ENCODE measurements at places on chromosomes 6 and 20. TPM values are rescaled to one million over a fixed set of nuclear protein-coding genes. Genes with fewer than 3 reads are reported as not detected.

GRCh38 chr6:26056583-26057350, 30.5 kb upstream of the HFE start:
- H3K27me3 ChIP-seq: peaks cover 2% of the 10 kb centered on the region
- H3K4me3 ChIP-seq: peak overlapping the region; percentile 94
- DNase-seq: peak; percentile 80
- H3K27ac ChIP-seq: peak overlapping the region; percentile 99

- H3K27ac ChIP-seq: no peak overlapping the region
- no peak for DNase-seq
- H3K27me3 ChIP-seq: peaks cover 27% of the 10 kb centered on the region
- H3K36me3 ChIP-seq: no peaks in the 10 kb centered on the region
- H3K4me3 ChIP-seq: no peak overlapping the region
Measured at GRCh38 chr6:43715056-43715788, 27.6 kb upstream of the MRPS18A start.

DNA sequence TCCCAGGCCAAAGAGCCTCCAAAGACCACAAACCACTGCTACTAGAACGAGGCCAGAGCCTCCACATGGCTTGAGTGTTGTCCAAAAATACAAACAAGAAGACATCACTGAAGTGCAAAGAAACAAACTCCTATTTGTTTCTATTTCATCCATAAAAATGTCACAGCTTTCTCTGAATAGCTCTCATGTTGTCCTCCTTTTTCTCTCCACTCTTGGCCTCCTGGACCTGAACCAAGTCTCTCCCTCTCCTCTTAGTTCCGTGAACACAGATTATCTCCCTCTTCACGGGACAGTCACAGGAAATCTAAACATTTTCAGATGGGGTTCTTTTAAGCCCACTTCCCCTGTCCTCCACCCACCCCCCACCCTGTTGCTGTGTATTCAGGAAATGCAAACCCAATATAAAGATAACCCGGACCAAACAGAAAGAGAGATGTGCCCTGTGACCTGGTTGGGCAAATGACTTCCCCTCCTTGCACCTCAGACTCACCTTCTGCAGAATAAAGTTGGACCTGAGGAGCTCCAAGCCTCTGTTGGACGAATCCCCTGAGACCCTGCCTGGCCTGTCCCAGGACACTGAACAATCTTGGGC, 75.8 kb upstream of the MRPS10 start:
- H3K4me1 ChIP-seq: peaks cover 37% of the 10 kb centered on the region
- H3K36me3 ChIP-seq: peaks cover 41% of the 10 kb centered on the region
- H3K27ac ChIP-seq: peak overlapping the region; percentile 68
- H3K4me3 ChIP-seq: peak overlapping the region; percentile 17
- no peaks in the 10 kb centered on the region for H3K27me3 ChIP-seq

DNA sequence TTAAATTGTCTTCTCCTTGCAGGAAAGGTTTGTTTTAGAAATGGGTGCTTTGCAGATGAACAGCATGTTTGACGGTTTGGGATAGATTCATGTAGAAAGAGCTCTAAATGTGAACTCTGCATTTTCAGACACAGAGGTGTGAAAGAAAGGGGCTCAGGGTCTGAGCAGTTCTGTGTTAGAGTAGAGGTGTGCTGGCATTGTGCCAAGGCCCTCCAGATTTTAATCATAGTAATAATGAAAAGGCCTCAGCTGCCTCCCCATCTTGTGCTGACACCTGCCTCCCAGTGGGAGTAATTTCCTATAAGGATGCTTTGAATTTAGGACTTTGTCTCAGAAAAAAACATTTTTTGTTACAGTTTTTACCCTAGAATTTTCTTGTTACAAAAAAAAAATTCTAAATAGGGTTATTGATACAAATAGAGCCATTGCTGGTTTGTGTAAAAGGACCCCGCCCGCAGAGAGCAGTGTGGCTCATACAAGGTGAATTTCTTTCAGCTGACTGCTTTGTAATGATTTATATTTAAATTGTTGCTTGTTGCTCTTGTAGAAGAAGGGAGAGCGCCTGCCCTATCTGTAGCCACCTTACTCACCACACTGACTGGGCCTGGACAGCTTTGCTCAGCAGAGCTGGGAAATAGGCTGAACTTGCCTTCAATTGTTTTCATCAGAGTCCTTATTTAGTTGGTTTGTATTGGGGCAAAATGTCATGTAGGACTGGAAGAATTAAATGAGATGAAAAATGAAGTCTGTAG, 294.5 kb downstream of the ZFAND3 start:
- H3K36me3 ChIP-seq: peaks cover 6% of the 10 kb centered on the region
- DNase-seq: no peak
- no peaks in the 10 kb centered on the region for H3K27me3 ChIP-seq
- peaks cover 2% of the 10 kb centered on the region for H3K4me1 ChIP-seq
- no peak overlapping the region for H3K27ac ChIP-seq

GRCh38 chr6:125968493-125968892, 11.9 kb downstream of the HINT3 start:
- H3K27ac ChIP-seq: no peak overlapping the region
- peaks cover 15% of the 10 kb centered on the region for H3K36me3 ChIP-seq
- peaks cover 2% of the 10 kb centered on the region for H3K4me1 ChIP-seq

DNA sequence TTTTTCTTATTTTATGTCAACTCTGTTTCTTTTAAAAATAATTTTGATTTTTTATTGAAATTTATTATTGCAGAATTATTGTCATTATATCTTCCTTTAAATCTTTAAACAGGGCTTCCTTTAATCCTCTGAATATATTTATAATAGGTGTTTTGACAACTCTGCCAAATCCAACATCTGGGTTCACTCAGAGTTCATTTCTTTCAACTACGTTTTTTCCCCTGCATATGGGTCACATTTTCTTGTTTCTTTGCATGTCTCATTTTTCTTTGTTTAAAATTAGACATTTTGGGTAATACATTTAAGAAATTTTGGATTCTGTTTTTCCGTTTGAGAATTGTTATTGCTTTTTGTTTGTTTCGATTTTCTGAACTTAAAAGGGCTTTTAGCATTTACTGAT, 655.1 kb upstream of the CITED2 start:
- no peaks in the 10 kb centered on the region for H3K27me3 ChIP-seq
- no peaks in the 10 kb centered on the region for H3K4me1 ChIP-seq
- no peak overlapping the region for H3K27ac ChIP-seq
- no peak for DNase-seq
- H3K4me3 ChIP-seq: no peak overlapping the region
- no peaks in the 10 kb centered on the region for H3K36me3 ChIP-seq

- H3K4me1 ChIP-seq: no peaks in the 10 kb centered on the region
- DNase-seq: no peak
- H3K27ac ChIP-seq: no peak overlapping the region
- H3K4me3 ChIP-seq: no peak overlapping the region
Measured at GRCh38 chr6:53691667-53692133, 26.1 kb upstream of the KLHL31 start.

DNA sequence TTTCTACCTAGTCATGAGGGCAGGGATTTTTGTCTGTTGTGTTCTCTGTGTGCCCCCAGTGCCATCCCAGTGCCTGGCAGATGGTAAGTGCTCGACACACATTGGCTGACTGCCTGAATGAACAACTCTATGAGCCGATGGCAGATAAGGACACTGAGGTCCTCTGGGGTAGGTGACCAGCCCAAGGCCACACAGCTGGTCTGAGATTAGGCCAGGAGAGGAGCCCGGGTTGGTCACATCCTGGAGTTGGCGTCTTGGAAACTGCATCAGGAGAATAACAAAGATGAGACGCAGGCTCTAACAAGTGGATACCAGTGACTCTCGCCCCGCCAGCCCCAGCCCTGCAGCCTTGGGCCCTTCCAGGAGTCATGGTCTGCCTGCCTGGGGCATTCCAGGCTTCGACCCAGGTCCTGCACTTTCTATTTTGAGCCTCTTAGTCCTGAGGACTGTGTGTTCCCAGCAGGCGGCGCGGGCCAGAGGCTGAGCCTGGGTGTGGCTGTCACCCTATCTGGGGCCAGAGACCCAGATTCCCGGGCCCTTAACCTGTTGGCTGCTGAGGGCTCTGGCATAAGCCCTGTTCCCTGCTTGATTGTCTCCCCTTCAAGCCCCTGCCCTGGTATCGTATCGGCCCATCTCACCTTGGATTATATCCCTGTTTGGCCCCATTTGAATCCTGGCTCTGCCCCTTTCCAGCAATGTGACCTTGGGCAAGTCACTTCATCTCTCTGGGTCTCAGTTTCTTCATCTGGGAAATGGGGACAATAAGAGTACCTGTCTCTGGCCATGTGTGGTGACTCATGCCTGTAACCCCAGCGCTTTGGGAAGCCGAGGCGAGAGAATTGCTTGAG, 88.3 kb downstream of the CEBPB start:
- no peak for DNase-seq
- H3K4me3 ChIP-seq: no peak overlapping the region
- H3K4me1 ChIP-seq: peaks cover 10% of the 10 kb centered on the region
- peaks cover 13% of the 10 kb centered on the region for H3K27me3 ChIP-seq

- no peak for DNase-seq
- H3K4me1 ChIP-seq: no peaks in the 10 kb centered on the region
- no peaks in the 10 kb centered on the region for H3K36me3 ChIP-seq
- H3K27me3 ChIP-seq: no peaks in the 10 kb centered on the region
Measured at GRCh38 chr6:146650799-146651481, 52.2 kb downstream of the ADGB start.

GRCh38 chr20:25242231-25242630, 5.7 kb upstream of the PYGB start:
- H3K27me3 ChIP-seq: peaks cover 9% of the 10 kb centered on the region
- H3K27ac ChIP-seq: no peak overlapping the region
- H3K4me3 ChIP-seq: no peak overlapping the region
- H3K4me1 ChIP-seq: peaks cover 32% of the 10 kb centered on the region

DNA sequence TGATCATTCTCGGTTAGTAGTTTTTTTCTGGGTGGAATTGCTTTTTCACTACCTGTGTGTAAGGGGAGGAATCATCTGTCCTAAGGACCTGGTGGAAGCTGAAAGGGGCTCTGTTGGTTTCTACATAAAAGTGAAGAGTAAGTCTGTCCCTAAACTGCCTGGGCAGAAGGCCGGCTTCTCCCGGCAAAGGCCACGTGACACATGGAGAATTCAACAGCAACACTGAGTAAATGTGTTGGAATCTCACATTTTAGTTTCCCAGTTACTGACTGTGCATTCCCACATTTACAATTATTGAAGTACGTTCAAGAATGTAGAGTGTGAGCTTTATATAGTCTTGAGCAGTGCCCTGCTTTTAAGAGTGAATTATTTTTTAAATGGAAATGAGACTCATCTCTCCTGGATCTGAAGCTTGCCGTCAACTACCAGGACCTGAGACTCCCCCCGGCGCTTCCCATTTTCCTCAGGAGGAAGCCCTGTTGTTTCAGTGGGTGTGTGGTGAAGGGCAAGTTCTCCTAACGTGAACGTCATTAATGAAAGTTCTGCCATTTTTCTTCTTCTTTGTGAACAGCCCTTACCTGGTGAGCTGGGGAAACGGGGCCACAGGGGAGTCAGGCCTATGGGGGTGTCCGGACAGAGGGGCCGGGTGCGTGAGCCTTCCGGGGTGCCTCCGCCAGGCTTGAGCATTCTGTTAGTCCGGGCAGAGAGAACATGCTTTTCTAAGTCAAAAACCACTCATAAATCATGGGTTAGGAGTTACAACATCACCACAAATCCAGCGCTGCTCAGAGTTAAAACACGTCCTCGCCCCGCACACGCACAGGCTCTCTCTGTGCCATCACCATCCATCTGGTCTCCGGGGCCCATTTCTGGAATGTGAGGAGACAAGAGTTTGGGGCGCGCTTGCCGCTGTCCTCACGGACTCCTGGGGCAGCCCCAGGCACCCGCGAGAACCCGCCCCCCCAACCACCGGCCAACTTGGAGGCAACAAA, 56.6 kb upstream of the SMOC2 start:
- no peaks in the 10 kb centered on the region for H3K27me3 ChIP-seq
- H3K4me1 ChIP-seq: no peaks in the 10 kb centered on the region
- no peak overlapping the region for H3K4me3 ChIP-seq
- peaks cover 3% of the 10 kb centered on the region for H3K36me3 ChIP-seq
- no peak for DNase-seq

DNA sequence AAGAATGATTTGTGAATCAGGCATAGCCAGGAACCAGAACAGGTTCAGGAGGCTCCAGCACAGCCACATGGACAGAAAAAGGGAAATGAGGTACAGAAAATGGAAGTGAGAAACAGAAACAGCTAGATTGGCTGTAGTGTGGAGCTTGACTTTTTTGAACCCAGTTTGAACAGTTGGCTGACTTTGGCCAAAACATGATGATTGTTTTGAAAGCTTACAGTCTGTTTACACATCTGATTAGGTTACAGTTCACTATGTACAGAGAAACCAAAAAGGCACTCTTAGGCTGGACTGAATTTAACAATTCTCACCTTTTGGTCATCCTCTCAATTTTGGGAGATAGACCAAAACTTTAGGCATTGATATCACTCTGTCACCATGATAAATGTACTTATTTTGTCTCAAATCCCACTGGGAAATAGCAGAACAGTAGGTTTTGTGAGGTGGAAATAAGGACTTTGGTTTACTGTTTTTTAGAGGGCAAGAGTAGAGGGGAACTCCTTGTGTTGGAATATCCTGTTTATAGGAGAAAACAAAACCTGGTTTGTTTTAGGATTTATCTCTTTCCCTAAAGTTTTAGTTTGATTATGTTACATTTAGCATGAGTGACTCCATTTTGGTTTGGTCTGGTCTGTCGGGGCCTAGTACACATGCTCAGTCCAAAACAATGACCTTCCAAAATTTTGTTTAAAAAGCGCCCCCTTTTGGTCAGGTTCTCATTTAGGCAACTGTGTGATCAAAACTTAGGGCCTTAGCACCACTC, 123.1 kb downstream of the OLIG3 start:
- peaks cover 3% of the 10 kb centered on the region for H3K27me3 ChIP-seq
- no peak overlapping the region for H3K4me3 ChIP-seq
- no peak for DNase-seq
- H3K36me3 ChIP-seq: no peaks in the 10 kb centered on the region
- peaks cover 4% of the 10 kb centered on the region for H3K4me1 ChIP-seq

DNA sequence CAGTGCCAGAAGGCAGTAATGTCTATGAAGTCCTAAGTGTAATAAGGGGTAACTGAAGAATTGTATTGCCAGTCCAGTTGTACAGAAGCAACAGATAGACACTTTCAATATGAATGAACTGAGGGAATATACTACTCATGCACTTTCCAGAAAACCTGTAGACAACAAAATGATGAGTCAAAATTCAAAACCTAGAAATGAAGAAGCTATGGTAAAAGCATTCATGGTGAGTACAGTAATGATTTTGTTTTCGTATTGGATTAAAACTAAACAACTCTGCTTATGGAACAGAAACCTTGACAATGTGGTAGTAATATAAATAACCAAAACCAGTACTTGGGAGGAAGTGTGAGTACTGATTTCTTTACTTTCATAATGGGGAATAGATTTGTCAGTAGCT, 35.0 kb downstream of the ARMC2 start:
- peak overlapping the region; percentile 24 for H3K4me3 ChIP-seq
- peak overlapping the region; percentile 87 for H3K27ac ChIP-seq
- peaks cover 35% of the 10 kb centered on the region for H3K36me3 ChIP-seq
- no peak for DNase-seq

DNA sequence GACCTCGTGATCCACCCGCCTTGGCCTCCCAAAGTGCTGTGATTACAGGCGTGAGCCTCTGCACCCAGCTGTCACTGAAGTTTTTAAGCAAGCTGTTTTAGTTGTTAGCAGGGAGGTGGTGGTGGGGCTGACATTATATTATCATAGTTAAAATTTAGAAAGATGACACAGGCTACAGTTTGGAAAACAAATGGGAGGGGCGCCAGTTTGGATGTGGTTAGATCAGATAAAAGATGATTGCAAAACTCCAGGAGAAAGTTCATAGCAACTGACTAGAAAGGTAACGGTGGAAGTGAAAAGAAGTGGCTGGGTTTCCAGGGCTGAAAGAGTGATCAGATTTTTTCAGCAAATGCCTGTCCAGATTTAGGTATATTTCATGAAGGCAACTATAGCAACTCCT, 311.9 kb upstream of the CITED2 start:
- peaks cover under 1% of the 10 kb centered on the region for H3K27me3 ChIP-seq
- H3K4me3 ChIP-seq: no peak overlapping the region
- H3K27ac ChIP-seq: no peak overlapping the region
- no peaks in the 10 kb centered on the region for H3K36me3 ChIP-seq

Gene LY6G6F
- total RNA-seq: not detected

Gene CENPW
- total RNA-seq: 42.7 TPM

Gene GLP1R
- 0.09 TPM for total RNA-seq

Gene GSTA2
- total RNA-seq: not detected

Gene PKHD1
- total RNA-seq: not detected

Gene AIF1
- 69.6 TPM for total RNA-seq

All from activated CD4-positive, alpha-beta T cell treated with anti-CD3 and anti-CD28 coated beads, Interleukin-2, amount 10 ng/mL, durations not matched to agents 24 days and 14 days (primary cell).